ENCODE measurements at places on chromosomes 13 and 19.
A peak's percentile ranks its signal among the peaks of the same experiment; 100 is the strongest.

DNA sequence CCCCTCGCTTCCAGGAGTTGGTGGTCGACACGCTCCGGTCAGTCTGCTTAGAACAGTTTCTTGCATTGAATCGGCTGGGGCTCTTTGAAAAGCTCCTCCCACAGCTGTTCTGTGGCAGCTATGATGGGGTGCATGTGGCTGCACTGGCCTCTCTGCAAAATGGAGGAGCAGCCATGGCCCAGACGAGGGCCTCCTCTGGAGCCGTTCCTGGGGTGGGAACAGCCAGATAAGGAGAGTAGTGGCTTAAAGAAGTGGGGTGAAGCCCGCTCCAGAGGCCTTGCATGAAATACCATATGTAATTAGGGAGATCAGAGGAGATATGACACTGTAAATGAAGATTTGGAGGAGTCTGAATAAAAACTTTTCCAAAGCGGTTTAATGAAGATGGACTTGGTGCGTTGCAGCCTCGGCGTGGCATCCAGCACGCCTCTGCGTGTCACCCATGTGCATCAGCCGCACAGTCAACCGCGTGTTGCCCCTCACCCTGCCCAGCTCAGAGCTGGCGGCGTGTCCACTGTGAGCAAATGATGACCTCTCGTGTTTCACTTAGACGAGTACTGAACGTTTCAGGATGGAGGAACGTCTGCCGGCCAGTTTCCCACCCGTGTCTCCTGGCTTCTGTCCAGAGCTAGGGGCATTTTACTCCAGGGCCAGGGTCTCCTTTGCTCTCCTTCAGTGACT, 199.2 kb downstream of the TEX29 start:
- DNase-seq, result no peak

DNA sequence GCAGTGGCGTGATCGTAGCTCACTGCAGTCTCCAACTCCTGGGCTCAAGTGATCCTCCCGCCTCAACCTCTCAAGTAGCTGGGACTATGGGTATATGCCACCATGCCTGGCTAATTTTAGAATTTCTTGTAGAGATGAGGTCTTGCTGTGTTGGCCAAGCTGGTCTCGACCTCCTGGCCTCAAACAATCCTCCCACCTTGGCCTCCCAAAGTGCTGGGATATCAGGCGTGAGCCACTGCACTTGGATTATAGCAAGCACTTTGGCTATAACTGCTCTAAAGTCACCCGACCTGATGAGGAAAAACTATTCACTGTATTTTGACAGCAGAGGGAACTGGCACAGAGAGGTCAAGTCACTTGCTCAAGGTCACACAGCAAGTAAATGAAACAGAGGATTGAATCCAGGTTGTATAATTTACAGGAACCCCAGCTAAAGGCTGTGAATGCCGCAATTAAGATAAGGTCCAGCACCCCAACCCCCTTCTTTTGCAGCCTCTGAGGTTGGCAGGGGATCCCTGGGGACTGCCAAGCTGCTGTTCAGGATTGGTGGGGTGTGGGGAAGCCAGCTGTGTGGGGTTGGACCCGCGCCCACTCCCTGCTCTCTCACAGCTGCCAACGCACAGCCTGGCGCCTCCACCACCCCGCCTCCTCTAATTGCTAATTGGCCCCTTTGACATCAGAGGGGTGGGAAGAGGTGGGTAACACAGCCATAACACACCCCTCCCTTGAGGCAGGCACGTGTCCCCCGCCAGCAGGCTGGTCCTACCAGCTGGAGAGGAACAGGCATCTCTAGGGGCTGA, 6.0 kb downstream of the TMIGD2 start:
- DNase-seq, result peak; percentile 99

DNA sequence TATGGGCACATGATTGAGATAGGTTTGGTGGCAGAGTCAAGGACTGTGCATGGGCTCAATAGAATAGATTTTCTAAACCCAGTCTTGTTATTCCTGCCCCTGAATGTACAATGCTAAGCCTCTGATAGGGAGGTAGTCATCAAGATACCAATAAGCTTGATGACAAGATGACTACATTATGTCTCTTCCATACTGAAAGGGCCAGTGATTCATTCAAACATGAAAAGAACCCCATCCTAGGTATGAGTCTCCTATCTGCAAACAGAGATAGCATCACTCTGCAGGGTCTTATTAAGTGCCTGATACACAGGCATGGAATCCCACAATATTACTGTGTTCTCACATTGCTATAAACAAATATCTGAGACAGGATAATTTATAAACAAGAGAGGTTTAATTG, 40.3 kb upstream of the UFM1 start:
- no peak for DNase-seq

GRCh38 chr19:38265921-38266429, 1.6 kb downstream of the SPINT2 start:
- DNase-seq, result peak; percentile 93

GRCh38 chr13:111115061-111115964, at the start of gene ARHGEF7:
ARHGEF7 (plus strand) TSS chr13:111115310; CDS start chr13:111115527, 217 bp downstream.
- no peak for DNase-seq

- no peak for DNase-seq
These were observed 110.3 kb downstream of the NHLRC3 start for GRCh38 chr13:39148513-39148961.

GRCh38 chr19:54247106-54247930, 4.7 kb upstream of the LILRA6 start:
- DNase-seq, result no peak

GRCh38 chr13:105543742-105544141, 991.7 kb downstream of the EFNB2 start:
- no peak for DNase-seq

- no peak for DNase-seq
These were observed 43.3 kb downstream of the DZIP1 start for GRCh38 chr13:95601216-95601615.

DNA sequence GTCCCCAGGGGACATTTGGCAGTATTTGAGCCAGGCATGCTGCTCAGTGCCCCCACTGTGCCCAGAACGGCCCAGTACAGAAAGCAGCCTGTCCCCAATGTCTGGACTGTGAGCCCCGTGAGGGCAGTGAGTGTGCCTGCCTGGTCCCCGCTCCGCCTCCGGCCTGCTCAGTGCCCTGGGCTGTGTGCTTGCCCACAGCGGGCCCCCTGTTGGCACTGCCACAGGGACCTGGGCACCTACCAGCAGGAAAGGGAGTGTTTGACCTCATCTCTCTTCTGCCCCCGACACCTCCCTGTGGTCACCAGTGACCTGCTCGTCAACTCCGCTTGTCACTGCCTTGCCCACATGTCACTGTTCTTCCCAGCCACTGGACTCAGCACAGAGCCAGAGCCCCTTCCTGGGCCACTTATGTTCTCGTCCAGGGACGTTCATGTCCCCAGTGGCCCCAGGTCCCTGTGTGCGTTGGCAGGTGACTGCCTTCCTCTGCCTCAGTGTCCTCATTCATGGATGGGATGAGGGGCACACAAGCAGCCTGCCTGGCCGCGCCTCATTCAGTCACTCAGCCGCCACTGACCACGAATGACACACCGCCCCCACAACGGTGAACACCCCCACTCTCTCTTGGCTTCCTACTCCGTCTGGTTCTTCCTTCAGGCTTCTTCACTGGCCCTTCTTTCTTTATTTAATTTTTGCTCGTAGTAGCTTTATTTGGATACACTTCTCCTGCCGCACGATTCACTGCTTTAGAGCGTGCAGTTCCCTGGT, 2.8 kb downstream of the FZR1 start:
- DNase-seq, result no peak

DNA sequence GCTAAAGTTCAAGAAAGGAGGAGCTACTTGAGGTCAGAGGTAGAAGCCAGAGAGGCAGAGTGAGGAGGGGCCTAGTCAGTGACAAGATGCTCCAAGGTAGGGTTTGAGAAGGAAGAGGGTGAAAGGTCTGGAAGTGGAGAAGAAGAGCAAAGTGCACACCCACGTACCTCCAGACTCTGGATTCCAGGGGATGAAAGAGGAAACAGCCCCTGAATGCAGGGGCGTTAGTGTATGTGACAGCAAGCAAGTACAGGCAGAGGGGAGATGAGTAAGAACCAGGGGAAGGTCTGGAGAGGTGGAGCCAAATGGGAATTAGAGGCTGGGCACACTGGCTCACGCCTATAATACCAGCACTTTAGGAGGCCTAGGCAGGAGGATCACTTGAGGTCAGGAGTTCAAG, 8.7 kb downstream of the RPS28 start:
- DNase-seq, result no peak

DNA sequence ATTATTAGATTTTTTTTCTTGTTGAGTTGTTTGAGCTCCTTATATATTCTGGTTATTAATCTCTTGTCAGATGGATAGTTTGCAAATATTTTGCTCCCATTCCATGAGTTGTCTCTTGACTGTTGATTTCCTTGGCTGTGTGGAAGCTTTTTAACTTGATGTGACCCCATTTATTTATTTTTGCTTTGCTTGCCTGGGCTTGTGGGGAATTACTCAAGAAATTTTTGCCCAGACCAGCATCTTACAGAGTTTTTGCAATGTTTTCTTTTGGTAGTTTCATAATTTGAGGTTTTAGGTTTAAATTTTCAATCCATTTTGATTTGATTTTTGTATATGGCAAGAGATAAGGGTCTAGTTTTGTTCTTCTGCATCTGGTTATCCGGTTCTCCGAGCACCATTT, 124.7 kb downstream of the PCCA start:
- DNase-seq, result no peak

DNA sequence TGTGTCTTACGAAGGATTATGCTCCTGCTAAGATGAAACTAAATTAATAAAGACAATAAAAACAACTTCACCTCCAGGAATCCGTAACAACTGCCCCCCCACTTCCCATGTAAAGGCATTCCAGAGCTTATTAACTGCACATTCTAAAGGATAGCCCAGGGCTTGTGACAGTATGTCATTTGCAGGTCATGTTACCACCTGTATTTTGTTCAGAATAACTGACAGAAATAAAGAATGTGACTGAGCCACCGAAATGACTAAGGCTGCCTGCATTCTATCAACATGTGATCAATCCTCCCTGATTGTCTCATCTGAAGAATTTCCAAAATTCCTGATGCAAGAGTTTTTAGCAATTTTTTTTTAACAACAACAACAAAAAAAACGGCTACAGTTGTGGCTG, 117.2 kb downstream of the MIPEP start:
- no peak for DNase-seq

- DNase-seq, result peak; percentile 16
These were observed 31.6 kb upstream of the POP4 start for GRCh38 chr19:29574510-29574909.

DNA sequence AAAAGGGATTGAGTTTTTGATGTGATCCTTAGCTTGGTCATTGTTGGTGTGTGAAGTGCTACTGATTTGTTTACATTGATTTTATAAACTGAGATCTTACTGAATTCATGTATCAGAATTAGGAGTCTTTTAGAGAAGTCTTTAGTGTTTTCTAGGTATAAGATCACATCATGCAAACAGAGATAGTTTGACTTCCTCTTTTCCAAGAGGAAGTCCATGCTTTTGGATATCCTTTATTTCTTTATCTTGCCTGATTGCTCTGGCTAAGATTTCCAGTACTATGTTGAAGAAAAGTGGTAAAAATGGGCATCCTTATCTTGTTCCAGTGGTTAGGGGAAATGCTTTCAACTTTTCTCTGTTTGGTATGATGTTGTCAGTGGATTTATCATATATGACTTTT, 561.2 kb upstream of the SLITRK1 start:
- DNase-seq, result no peak

DNA sequence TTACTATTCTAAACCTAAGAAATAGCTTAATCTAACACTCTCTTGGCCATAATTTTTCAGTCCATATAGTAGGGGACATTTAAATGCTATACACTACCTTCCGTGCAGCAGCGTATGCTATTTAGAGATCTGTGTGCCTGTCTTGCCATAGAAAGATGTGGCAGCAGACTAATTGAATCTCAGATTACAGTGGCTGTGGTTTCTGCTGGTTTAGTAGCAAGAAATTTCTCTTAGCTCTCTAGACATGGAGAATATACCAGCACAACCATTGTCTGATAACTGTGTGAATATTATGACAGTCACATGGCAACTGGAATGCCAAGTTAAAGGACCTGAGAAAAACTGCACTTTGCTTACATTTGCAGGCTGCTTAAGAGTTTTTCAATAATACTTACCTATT, 672.4 kb upstream of the MIR17HG start:
- peak; percentile 18 for DNase-seq

DNA sequence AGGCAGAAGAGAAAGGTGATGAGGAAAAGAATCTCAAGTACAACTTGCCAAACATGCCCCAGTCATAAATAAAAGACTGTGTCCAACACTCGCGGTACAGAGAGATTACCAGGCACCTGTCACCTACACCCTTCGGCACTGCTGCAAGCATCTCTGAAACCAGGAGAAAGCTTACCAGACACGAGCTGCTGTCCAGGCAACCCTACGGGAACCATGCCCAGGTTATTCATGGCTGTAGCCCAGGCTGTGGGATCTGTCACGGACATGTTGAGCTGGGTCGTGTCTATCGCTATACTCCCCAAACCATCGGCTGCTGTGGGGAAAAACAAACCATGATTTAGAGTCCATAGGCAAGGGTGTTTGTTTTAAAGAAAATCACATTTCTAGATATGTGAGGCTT, 375.0 kb downstream of the ENOX1 start:
- DNase-seq, result no peak

DNA sequence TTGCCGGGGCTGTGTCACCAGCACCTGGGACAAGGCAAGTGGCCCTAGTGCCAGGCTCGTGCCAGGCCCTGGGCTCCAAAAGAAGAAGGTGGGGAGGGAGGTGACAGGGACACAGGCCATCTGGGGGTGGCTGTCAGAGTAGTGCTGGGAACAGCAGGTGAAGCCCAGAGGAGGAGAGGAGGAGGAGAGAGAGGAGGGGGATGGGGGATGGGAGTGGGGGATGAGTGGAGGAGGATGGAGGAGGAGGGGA, 18.7 kb downstream of the LSM4 start:
- DNase-seq, result peak; percentile 51

Data from NCI-H524 (cell line).